Activated CD8-positive, alpha-beta T cell treated with anti-CD3 and anti-CD28 coated beads for 36 hours (primary cell): ENCODE measurements at places on chromosomes 2 and 18. TPM values are rescaled to one million over a fixed set of nuclear protein-coding genes. Genes with fewer than 3 reads are reported as not detected.

Gene SKOR2
- total RNA-seq, result not detected

Gene ABCG8
- total RNA-seq, result not detected

Gene STRADB
- total RNA-seq, result 25.5 TPM

Gene IL36G
- total RNA-seq, result not detected

Gene CELF4
- total RNA-seq, result not detected

DNA sequence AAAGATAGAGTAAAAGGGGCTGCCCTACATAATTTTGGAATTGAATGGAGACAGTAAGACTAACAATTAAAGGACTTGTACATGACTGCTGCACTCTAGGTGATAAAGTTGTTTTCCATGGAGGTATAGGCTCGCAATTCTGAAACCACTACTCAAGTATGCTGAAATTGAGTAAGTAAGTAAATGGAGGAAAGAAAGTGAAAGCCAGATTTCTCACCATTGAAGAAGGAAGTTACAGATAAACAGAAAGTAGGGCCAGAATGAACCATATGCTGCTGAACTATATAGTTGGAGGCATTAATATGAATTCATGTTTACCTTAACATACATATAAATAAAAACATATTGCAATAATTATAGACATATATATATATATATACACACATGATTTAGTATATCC, 225.7 kb upstream of the ST6GAL2 start:
- no peak for DNase-seq
- H3K4me3 ChIP-seq, result no peak overlapping the region
- H3K4me1 ChIP-seq, result no peaks in the 10 kb centered on the region

- no peaks in the 10 kb centered on the region for H3K36me3 ChIP-seq
- H3K4me1 ChIP-seq, result no peaks in the 10 kb centered on the region
- H3K27ac ChIP-seq, result no peak overlapping the region
- no peaks in the 10 kb centered on the region for H3K27me3 ChIP-seq
- no peak for DNase-seq
- H3K4me3 ChIP-seq, result no peak overlapping the region
Observed at GRCh38 chr2:14907014-14907612, 274.6 kb downstream of the LRATD1 start.

- no peak overlapping the region for H3K4me3 ChIP-seq
- no peak overlapping the region for H3K27ac ChIP-seq
- H3K4me1 ChIP-seq, result no peaks in the 10 kb centered on the region
- no peaks in the 10 kb centered on the region for H3K36me3 ChIP-seq
- no peaks in the 10 kb centered on the region for H3K27me3 ChIP-seq
- DNase-seq, result no peak
Observed at GRCh38 chr2:32835148-32835547, 111.6 kb upstream of the LTBP1 start.

DNA sequence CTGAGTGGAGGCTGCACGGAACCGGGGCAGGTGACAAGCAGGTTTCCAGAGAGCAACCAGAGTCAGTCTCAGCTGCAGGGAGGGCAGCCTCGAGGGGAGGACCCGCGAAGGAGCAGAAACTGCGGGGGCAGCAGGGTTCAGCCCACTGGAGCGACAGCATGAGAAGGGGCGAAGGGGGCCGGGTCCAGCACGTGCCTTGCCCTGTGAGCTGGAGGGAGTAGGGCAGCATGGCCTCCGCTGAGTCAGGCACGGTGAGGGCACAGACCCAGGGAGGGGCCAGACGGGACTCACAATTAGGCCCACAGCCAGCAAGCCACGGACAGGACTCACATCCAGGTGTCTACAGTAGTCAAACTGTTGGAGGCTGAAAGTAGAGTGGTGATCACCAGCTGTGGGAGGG, 22.7 kb upstream of the ATP9B start:
- no peak overlapping the region for H3K4me3 ChIP-seq
- peaks cover 3% of the 10 kb centered on the region for H3K27me3 ChIP-seq
- no peak overlapping the region for H3K27ac ChIP-seq
- no peaks in the 10 kb centered on the region for H3K4me1 ChIP-seq
